ENCODE measurements at places on chromosomes 7 and 10. TPM values are rescaled to one million over a fixed set of nuclear protein-coding genes. Genes with fewer than 3 reads are reported as not detected.

HDAC9 gene
- total RNA-seq, result 28.2 TPM

AP3M1 gene
- 28.9 TPM for total RNA-seq

PIK3AP1 gene
- total RNA-seq, result 13.6 TPM

PRSS58 gene
- not detected for total RNA-seq

ITPRIP gene
- 28.0 TPM for total RNA-seq

NCF1 gene
- total RNA-seq, result 1.1 TPM

SVOPL gene
- not detected for total RNA-seq

ELN gene
- total RNA-seq, result 65.7 TPM

CDK14 gene
- total RNA-seq, result 33.8 TPM

IKZF1 gene
- 9.5 TPM for total RNA-seq

RSPH10B2 gene
- 2.6 TPM for total RNA-seq

UCMA gene
- not detected for total RNA-seq

PPP1R3C gene
- 2.1 TPM for total RNA-seq

FAM237B gene
- not detected for total RNA-seq

IL2RA gene
- total RNA-seq, result 1.9 TPM

HGF gene
- total RNA-seq, result 9.7 TPM

ANKRD22 gene
- total RNA-seq, result not detected

CDK5 gene
- total RNA-seq, result 11.3 TPM

MBL2 gene
- total RNA-seq, result not detected

TACC2 gene
- 95.9 TPM for total RNA-seq

SYT15 gene
- total RNA-seq, result 1.9 TPM

NPFFR1 gene
- total RNA-seq, result under 0.01 TPM

SPAM1 gene
- not detected for total RNA-seq

AKR1C4 gene
- not detected for total RNA-seq

SPAG6 gene
- total RNA-seq, result not detected

CRPPA gene
- total RNA-seq, result 1.5 TPM

GRID2IP gene
- total RNA-seq, result 0.13 TPM

TMEM236 gene
- 0.21 TPM for total RNA-seq

FIS1 gene
- total RNA-seq, result 361 TPM

OR6V1 gene
- total RNA-seq, result not detected

IDI2 gene
- total RNA-seq, result not detected

HPS1 gene
- 54.6 TPM for total RNA-seq

PKD2L1 gene
- total RNA-seq, result not detected

GLRX3 gene
- 36.3 TPM for total RNA-seq

CALD1 gene
- 223 TPM for total RNA-seq

CHRM2 gene
- total RNA-seq, result not detected

OR2A1 gene
- total RNA-seq, result 1.4 TPM

INTS1 gene
- total RNA-seq, result 72.3 TPM

LIPA gene
- 29.6 TPM for total RNA-seq

TMEM130 gene
- total RNA-seq, result not detected

SMO gene
- 17.2 TPM for total RNA-seq

TMEM178B gene
- 49.9 TPM for total RNA-seq

FBXL13 gene
- total RNA-seq, result 5.6 TPM

KMT2E gene
- total RNA-seq, result 169 TPM

DNAJC30 gene
- total RNA-seq, result 19.1 TPM

PNLIPRP1 gene
- total RNA-seq, result not detected

WNT8B gene
- total RNA-seq, result not detected

NPC1L1 gene
- not detected for total RNA-seq

FKBP6 gene
- total RNA-seq, result not detected

ZNF727 gene
- total RNA-seq, result 13.4 TPM

Measured in thyroid gland (tissue), 4 donors.